Activated naive CD8-positive, alpha-beta T cell treated with anti-CD3 and anti-CD28 coated beads for 36 hours (primary cell): ENCODE measurements at places on chromosomes 11 and 22. TPM values are rescaled to one million over a fixed set of nuclear protein-coding genes. Genes with fewer than 3 reads are reported as not detected.

The CCDC157 gene
- 2.5 TPM for total RNA-seq

The LZTR1 gene
- total RNA-seq, result 39.2 TPM

The ART1 gene
- not detected for total RNA-seq

GRCh38 chr11:114832532-114833125 lies 154.3 kb downstream of the NXPE2 start:
- H3K27me3 ChIP-seq, result no peaks in the 10 kb centered on the region
- H3K27ac ChIP-seq, result no peak overlapping the region
- no peaks in the 10 kb centered on the region for H3K4me1 ChIP-seq
- H3K4me3 ChIP-seq, result no peak overlapping the region

The NRXN2 gene
- total RNA-seq, result 0.20 TPM

DNA sequence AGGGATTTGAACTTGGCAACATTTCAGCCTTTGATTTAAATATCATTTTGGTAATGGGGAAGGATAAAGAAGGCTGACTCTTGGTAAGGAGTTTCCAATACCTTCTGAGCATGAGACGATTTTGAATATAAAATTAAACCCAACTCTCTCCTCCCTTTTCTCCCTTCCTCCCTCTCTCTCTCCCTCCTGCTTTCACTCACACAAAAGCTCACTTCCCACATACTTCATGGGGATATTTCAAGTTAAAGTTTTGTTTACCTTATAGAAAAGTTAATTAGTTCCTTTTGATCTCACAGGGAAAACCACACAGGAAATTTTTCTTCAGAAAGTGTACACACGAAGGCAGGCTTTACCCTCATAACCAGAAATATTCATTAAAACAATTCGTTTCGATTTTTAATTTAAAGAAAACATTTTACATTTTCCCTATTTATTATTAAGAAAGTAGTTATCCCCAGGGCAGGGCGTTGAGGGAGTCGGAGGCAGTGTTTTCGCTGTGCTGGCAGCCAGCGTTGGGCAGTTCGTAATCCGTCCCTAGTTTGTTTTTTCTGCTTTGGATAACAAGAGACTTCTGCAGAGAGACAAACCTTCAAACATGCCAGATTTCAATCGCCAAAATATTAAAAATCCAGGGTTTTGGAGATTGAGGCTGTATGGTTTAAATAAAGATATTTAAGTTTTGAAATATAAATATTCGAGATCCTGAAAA lies 25.3 kb upstream of the ALX4 start:
- H3K27me3 ChIP-seq, result peaks cover 67% of the 10 kb centered on the region
- no peak overlapping the region for H3K4me3 ChIP-seq
- no peak overlapping the region for H3K27ac ChIP-seq
- no peaks in the 10 kb centered on the region for H3K36me3 ChIP-seq
- no peaks in the 10 kb centered on the region for H3K4me1 ChIP-seq

The GPHA2 gene
- total RNA-seq, result not detected

DNA sequence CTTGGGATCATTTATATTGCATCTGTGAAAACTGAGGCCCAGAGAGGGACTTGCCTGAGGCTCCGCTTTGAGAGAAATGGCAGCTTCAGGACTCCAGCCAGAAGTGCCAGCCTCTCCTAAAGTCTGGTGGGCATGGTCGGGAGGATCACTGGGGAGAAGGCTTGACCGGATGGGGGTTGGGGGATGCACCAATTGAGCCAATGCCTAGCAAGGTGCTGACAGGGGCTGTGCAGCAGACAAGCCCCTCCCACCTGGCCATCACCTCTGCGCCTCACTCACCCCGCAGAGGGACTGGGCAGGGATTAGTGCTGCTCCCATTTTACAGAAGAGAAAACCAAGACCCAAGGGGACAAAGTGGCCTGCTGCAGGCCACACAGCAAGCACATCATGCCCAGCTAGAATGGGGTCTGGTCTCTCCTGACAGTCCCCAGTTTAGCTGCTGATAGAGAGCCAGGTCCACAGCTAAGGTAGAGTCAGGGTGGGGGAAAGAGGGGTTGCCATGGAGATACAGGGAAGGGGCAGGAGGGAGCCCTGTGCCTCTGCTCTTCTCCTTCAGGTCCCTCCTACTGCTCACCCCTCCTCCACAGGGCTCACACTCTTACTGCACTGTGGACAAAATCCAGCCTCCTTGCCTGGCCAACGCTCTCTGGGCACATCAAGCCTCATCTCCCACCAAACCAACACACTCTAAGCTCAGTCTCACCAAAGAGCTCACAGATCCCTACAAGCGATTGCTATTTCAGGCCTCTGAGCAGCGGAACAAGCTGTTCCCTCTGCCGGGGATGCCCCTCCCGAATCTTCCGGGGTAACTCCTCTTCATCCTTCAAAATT lies 29.5 kb downstream of the TEF start:
- H3K4me3 ChIP-seq, result peak overlapping the region; percentile 40
- no peak for DNase-seq
- no peaks in the 10 kb centered on the region for H3K27me3 ChIP-seq
- peaks cover 20% of the 10 kb centered on the region for H3K36me3 ChIP-seq
- peaks cover 29% of the 10 kb centered on the region for H3K4me1 ChIP-seq

The DLG2 gene
- total RNA-seq, result 1.7 TPM

DNA sequence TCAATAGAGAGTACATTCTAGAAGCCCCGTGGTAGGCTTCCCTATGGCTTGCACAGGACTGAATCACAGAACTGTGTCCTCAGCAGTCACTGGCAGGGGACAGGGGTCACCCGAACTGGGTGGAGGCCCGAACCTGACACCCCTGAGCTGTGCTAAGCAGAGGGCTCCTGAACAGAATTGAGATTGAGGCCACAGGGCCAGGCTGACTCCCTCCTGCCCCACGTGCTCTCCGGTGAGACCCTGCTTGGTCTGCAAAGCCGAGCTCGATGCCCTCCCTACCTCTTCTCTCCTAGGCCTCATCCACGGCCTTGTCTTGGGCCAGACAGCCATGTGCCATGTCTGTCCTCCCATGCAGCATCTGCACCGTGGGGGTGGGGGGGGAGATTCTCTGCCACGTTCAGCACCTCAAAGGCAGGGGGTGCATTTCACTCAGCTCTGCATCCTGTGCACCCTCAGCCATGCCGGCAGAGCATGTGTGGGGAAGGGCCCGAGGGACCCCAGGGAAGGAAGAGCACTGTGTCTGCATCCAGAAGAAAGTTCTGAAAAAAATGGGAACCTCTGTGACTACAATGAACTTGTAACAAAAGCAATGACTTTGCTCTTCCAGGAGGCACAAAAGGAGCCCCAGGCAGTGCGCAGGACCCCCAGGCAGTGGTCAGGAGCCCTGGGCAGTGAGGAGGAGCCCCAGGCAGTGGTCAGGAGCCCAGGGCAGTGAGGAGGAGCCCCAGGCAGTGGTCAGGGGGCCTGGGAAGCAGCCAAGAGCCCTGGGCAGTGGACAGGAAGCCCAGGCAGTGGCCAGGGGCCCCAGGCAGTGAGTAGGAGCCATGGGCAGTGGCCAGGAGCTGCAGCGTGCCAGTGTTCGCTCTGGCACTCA lies 76.7 kb upstream of the SEPTIN5 start:
- no peaks in the 10 kb centered on the region for H3K27me3 ChIP-seq
- H3K4me1 ChIP-seq, result no peaks in the 10 kb centered on the region
- H3K36me3 ChIP-seq, result no peaks in the 10 kb centered on the region
- no peak overlapping the region for H3K4me3 ChIP-seq
- no peak overlapping the region for H3K27ac ChIP-seq

The RABL2B gene
- 25.2 TPM for total RNA-seq

The UPK3A gene
- not detected for total RNA-seq

- no peaks in the 10 kb centered on the region for H3K27me3 ChIP-seq
- no peaks in the 10 kb centered on the region for H3K36me3 ChIP-seq
- no peak for DNase-seq
- no peaks in the 10 kb centered on the region for H3K4me1 ChIP-seq
- H3K4me3 ChIP-seq, result no peak overlapping the region
Measured at GRCh38 chr11:133383689-133384088, 148.6 kb downstream of the OPCML start.

GRCh38 chr11:110298301-110298765 lies 1.9 kb upstream of the RDX start:
- peaks cover 32% of the 10 kb centered on the region for H3K4me1 ChIP-seq
- no peaks in the 10 kb centered on the region for H3K27me3 ChIP-seq
- H3K4me3 ChIP-seq, result no peak overlapping the region
- DNase-seq, result no peak
- H3K36me3 ChIP-seq, result peaks cover 7% of the 10 kb centered on the region

- H3K4me3 ChIP-seq, result no peak overlapping the region
- DNase-seq, result no peak
- H3K36me3 ChIP-seq, result no peaks in the 10 kb centered on the region
Measured at GRCh38 chr11:78855116-78855515, 280.5 kb upstream of the NARS2 start.

DNA sequence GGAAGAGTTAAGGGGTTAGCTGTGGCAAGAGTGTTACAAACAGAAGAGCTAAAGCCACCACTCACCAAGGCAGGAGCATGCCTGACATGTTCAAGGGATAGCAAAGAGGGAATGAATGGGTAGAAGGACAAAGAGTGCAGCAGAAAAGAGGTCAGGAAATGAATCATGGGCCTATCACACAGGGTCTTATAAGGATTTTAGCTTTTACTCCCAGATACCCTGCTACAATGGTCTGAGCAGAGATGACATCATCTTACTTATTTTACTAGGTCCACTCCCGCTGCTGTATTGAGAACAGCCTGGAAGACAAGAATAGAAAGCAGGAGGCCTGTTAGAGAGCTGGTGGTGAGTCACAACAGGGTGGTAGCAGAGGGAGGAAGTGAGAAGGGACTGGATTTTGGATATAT lies 9.8 kb downstream of the TRAF6 start:
- H3K27me3 ChIP-seq, result no peaks in the 10 kb centered on the region
- peaks cover 26% of the 10 kb centered on the region for H3K4me1 ChIP-seq
- H3K27ac ChIP-seq, result no peak overlapping the region
- peaks cover 4% of the 10 kb centered on the region for H3K36me3 ChIP-seq
- no peak for DNase-seq

DNA sequence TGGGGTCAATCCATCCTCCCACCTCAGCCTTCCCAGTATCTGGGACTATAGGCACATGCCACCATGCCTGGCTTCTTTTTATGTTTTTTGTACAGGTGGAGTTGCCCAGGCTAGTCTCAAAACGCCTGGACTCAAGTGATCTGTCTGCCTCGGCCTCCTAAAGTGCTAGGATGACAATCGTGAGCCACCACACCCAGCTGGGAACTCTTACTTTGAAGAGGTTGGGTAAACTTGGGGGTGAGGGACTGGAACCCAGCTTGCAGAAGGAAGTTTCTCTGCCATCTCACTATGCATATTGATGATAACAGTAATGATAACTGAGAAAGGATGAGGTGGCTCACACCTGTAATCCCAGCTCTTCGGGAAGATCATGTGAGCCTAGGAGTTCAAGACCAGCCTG lies 35.9 kb downstream of the ACO2 start:
- H3K36me3 ChIP-seq, result peaks cover 11% of the 10 kb centered on the region
- no peaks in the 10 kb centered on the region for H3K27me3 ChIP-seq
- no peak for DNase-seq
- H3K27ac ChIP-seq, result no peak overlapping the region
- H3K4me3 ChIP-seq, result no peak overlapping the region
- no peaks in the 10 kb centered on the region for H3K4me1 ChIP-seq

The VWCE gene
- 18.3 TPM for total RNA-seq

DNA sequence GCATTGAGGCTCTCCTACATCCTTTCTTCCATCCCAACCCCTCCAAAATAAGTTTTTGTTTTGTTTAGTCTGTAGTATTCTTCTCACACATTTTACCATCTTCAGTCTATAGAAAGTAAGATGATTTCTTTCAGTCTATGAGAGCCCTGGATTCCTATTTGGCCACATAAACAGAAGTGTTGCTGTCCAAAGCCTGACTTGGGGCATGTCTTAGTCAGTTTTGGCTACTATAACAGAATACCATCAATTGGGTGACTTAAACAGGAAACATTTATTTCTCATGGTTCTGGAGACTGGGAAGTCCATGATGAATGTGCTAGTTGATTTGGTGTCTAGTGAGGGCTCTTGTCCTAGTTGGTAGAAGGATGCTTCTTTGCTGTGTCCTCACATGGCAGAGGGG lies 146.8 kb upstream of the DDI1 start:
- no peaks in the 10 kb centered on the region for H3K27me3 ChIP-seq
- DNase-seq, result no peak
- H3K4me1 ChIP-seq, result no peaks in the 10 kb centered on the region
- H3K36me3 ChIP-seq, result no peaks in the 10 kb centered on the region
- H3K27ac ChIP-seq, result no peak overlapping the region

DNA sequence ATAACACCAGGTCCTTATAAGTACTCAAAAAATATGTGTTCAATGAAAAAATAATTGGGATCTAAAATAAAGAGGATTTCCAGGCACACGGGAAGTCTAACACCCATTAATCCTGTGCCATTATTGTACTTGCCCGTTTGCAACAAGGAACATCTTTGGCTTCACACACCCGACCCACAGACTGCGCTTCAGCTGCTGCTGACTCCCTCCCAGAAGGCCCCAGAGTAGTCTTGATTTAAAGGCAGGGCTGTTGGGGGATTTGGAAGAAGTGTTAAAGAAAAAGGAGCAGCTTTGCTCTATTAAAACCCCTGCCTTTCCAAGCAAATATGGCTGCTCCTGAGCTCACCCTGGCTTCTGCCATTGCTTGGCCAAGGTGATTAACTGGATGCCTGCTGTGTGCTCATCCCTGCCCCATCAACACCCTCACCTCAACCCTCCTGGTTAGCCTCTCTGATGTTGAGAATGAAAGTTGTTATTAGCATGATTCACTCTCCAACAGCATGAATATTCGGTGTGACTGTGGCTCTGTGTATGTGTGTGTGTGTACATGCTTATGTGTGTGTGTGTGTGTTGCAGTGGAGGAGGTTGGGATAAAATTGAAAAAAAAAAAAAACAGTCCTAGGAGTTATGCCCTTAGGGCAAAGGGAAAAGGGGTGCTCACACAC lies 76.1 kb downstream of the KIRREL3 start:
- DNase-seq, result no peak
- H3K27me3 ChIP-seq, result peaks cover 7% of the 10 kb centered on the region
- H3K4me1 ChIP-seq, result no peaks in the 10 kb centered on the region
- H3K4me3 ChIP-seq, result no peak overlapping the region
- H3K36me3 ChIP-seq, result no peaks in the 10 kb centered on the region
- H3K27ac ChIP-seq, result no peak overlapping the region

GRCh38 chr11:118081241-118081958 lies 4.5 kb downstream of the TMPRSS4 start:
- peaks cover 3% of the 10 kb centered on the region for H3K4me1 ChIP-seq
- no peak overlapping the region for H3K4me3 ChIP-seq
- H3K27ac ChIP-seq, result no peak overlapping the region
- H3K36me3 ChIP-seq, result no peaks in the 10 kb centered on the region
- no peaks in the 10 kb centered on the region for H3K27me3 ChIP-seq

- H3K36me3 ChIP-seq, result no peaks in the 10 kb centered on the region
- no peaks in the 10 kb centered on the region for H3K27me3 ChIP-seq
- DNase-seq, result no peak
- H3K27ac ChIP-seq, result no peak overlapping the region
Measured at GRCh38 chr11:26106726-26107125, 225.2 kb upstream of the ANO3 start.

DNA sequence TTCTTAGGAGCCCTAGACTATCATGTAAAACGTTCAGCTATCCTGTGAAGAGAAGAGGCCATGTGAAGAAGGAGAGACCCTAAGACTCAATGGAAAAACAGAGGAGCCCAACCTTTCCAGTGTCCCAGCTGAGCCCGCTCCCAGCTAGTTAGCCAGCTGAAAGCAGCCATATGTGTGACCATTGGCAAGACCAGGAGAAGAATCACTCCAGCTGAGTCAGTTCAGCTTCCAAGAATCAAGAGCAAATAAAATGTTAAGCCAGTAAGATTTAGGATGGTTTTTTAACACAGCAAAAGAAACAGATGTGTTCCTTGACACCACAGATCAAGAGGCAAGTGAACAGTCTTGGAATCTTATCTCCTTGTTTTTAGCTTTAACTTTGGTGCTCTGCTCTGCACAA lies 108.0 kb downstream of the CCDC81 start:
- no peak for DNase-seq
- H3K4me1 ChIP-seq, result peaks cover 10% of the 10 kb centered on the region
- no peak overlapping the region for H3K4me3 ChIP-seq
- no peaks in the 10 kb centered on the region for H3K36me3 ChIP-seq
- peaks cover 5% of the 10 kb centered on the region for H3K27me3 ChIP-seq
